ENCODE measurements at places on chromosomes 6 and 20.

DNA sequence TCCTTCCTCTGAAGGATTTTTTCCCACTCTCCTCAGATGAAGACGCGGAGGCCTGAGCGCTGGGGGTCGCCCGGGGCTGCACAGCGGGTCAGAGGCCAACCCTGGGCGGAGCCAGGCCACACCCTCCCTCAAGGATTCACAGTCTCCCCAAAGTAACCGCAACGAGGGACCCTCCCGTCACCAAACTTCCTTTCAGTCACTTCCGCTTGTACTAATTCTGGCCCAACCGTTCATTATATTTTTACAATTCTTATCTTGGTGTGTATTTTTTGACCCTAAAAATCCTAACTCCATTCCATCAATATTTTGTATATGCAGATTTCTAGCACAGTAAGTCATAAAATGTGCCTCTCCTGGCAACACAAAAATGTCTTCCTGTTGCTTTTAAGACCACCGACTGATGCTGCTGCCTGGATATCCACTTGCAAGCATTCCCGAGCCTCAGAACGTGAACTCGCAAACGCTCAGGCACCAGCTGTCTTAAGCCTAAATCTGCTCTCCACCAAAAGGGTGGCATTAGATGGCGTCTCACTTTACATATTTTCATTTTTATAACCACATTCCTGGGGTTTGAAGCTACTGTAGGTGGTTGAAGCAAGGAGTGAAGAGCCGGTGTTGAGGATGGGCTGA is 128.0 kb downstream of the DLL1 start:
- no peak for DNase-seq

DNA sequence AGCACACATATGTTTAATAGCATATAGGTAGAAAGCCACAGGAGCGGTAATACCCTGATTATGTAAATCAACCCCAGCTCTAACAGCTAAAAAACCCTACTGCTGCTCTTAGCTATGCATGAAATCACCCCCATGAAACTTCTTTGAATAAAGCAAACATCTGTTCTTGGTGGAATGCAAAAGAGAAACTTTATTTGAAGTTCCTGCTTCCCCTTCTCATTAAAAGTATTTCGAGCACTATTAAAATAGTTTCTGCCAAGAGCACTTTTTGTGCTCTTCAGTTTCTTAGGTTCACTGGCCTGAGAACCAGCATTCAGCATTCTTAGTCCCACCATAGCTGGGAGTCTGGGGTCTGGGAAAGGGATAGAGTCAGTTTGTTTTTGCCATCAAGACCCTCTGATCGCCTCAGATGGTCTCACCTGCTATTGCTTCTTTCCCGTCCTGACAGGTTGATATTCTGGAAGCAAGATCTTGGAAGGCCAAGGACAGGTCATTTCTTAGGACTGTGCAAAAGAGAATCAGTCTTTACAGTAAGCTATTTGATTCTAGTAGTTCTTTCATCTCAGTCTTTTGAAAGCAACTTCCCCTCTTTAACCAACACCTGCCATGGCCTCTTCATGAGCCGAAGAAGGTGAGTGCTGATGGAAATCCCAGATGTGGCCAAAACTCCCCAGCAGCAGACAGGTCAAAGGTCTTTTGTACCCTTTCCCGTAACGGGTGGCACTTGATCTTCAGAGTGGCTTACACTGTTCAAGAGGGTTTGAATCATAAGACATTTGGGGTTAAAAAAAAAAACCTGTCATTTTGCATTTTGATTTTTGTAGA is 76.5 kb upstream of the TMEM170B start:
- no peak for DNase-seq

- no peak for DNase-seq
These were observed 266.3 kb downstream of the CDC5L start for GRCh38 chr6:44653761-44654218.

DNA sequence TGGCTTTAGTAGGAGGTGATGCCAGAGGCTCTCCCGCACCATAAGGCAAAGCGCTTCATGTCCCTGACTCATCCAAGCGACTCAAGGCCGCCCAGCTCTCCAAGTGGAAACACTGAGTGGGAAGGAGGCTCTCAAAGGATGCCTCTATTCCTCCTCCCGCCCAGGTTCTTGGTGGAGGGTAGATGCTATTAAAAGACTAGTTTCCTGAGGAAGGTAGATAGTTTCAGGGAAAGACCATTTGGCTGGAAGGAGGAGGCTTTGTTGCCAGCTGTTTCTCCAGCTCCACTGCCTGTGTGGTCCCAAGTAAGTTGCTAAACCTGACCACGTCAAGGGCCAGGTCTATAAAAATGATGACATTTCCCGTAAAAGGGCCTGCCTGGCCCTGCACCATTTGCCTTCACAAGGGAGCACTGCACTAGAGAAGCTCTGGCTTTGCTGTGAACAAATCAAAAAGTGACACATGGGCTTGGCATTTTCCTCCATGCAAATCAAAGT is 48.2 kb downstream of the GMDS start:
- no peak for DNase-seq

- no peak for DNase-seq
These were observed 1.3 kb downstream of the NUP153 start for GRCh38 chr6:17705428-17705777.

DNA sequence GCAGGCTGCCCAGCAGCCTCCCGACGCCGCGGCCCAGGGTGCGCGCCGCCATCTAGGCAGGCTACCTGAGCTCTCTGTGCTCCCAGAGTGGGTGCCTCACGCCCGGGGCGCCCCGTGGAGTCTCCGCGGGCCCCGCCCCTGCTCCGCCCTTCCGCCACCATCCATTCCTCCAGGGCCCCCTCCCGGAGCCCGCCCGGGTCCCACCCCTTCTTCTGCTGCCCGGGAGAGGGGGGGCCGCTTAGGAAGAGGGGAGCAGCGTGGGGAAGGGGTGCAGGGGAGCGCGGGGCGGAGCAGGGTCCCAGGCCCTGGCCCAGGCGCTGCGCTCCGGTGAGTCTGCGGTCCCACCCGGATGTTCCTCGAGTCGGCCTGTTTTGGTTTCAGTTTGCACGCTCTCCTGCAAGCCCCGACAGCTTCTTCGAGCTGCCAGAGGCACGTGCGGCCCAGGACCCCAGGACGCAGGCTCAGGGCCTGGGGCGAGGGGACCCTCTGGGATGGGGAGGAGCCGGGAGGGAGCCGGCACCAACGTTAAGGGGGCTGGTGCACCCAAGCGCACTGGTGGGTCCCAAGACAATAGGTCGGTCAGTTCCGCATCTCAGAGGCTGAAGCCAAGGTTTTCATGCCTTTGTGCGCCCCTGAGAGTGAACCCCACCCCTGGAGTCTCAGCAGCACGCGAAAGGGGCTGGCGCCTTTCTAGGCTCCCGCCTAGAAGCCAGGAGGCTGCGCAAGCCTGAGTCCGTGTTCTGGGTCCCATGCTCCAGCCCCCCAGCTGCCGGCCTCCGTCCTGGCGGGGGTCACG is at the start of gene ACSS1:
Gene ACSS1 (minus strand): TSS at position 89 of the 796 bp plus-strand sequence. CDS start 37 bp downstream, at position 52.
- DNase-seq, result peak; percentile 85

DNA sequence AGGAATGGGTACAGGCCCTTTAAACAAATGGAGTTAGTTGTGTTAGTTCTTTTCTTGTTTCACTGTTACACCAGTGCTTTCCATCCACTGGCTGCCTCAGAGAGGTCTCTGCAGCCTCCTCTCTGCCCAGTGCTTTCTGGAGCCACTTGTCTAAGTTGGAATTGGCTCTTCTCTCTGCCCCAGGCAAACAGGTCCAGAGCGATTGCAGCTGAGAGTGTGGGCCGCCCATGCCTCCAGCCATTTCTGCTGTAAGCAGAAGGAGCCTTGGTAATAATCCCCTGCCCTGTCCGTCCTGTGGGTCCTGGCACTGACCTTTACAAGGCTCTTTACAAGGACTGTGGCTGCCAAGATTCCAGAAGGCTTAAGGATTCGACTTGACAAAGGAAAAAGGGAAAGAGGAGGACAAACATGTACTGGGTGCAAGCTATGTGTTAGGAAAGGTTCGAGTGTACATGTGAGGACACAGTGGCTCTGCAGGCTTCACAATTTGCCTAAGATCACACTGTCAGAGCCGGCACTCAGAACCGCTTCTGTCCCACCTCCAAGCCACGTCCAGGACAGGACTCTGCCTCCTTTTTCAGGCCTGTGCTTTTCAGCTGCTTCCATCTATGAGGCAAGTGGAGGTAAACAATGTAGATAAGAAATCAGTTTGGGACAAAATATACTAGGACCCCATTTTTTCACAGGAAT is 88.5 kb downstream of the POPDC3 start:
- no peak for DNase-seq

- DNase-seq, result no peak
These were observed 863.1 kb downstream of the MAFB start for GRCh38 chr20:39825950-39826349.

DNA sequence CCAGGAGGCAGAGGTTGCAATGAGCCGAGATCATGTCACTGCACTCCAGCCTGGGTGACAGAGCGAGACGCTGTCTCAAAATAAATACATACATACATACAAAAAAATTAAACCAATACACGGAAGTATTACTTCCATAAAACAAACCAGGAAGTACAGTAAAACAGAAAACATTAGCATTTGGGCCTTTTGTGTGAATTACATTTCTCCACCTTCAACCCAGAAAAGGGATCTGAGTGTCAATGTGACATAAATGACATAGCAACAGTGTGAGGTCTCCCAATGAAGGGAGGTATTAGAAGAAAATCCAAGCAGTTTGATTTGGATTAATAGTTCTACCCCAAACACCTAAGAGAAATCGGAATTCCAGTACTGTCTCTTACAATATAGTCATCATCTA is 10.1 kb downstream of the CSNK2A1 start:
- DNase-seq, result no peak

- no peak for DNase-seq
These were observed 73.3 kb upstream of the NXT1 start for GRCh38 chr20:23277316-23277715.

DNA sequence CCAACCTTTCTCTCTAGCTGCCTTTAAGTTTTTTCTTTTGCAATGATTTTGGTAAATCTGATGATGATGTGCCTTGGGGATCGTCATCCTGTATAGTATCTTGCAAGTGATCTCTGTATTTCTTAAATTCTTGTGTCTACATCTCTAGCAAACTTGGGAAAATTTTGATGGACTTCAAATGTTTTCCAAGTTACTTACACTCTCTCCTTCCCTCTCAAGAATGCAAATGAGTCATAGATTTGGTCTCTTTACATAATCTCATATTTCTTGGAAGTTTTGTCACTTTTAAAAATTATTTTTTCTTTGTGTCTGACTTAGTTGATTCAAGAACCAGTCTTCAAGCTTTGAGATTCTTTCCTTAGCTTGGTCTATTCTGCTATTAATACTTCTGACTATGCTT is 176.4 kb downstream of the TBC1D32 start:
- no peak for DNase-seq

DNA sequence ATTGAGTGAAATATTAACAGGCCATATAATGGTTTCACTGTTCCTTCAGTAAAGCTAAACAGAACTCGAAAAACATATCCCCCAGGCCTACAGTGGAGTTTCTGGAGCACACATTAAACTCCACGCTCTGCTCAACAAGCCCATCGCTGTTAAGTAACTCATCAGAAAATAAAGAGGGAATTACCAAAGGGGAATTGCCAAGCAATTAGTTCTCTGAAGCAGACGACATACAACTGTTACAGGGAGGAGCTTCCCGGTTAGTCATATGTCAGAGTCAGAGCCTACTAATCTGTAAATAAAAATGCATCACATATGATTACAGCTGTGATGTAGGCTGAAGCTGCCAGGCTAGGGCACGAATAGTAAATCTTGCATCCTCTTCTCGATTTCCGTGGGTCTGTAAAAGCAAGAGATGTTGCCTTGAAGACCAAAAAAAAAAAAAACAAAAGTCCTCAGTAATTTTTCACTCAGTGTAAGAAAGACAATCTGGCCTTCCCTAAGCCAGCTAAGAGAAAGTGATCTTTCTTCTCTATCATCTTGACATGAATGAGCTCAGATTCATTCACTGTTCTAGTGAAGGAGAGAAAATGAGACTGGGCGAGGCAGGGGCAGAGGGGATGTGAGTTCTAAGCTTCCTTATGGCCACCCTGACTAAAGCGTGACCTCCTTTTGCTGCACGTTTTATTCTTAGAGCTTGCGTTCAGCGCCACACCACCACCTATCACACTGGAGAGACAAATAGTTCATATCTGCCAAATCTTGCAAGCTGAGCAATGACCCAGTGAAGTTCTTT is 13.8 kb downstream of the ATXN1 start:
- no peak for DNase-seq

- DNase-seq, result no peak
These were observed 13.4 kb upstream of the MRGBP start for GRCh38 chr20:62782893-62783278.

GRCh38 chr6:78559056-78559455 is 308.3 kb upstream of the IRAK1BP1 start:
- no peak for DNase-seq

DNA sequence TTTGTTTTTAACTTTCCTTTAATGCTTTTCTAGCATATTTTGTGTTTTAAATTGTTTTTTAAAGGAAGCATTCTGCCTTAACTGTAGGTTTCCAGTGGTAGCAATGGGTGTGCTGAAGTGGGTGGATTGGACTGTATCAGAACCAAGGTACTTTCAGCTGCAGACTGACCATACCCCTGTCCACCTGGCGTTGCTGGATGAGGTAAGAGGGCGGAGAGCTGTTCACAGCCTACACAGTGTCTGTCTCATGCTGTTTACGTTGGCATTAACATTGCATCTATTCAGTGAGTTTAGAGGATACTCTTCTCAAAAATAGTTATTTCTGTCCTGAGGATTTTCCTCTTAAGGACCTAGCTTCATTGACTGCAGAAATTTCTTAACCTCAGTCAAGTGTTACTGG is 11.9 kb downstream of the NELFCD start:
- no peak for DNase-seq

GRCh38 chr20:11344939-11345338 is 572.8 kb upstream of the BTBD3 start:
- DNase-seq, result no peak

DNA sequence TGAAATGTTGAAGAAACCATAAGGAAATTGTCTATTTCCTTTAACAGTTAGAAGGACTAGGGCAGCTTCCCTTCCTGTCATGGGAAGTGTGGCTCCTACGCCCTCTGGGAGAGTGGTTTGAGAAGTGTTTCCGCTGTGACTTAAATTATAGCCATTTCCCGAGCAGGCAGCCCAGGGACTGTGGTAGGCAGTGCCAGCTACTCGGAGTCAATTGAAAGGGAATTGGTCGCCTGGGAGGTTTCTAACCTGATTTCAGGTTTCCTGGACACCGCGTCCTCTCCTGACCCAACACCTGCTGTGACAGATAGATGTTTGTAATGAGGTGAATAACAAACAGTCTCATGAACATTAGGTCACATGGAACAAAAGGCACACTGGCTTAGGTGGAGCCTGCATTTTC is 256.1 kb upstream of the PLCB4 start:
- no peak for DNase-seq

DNA sequence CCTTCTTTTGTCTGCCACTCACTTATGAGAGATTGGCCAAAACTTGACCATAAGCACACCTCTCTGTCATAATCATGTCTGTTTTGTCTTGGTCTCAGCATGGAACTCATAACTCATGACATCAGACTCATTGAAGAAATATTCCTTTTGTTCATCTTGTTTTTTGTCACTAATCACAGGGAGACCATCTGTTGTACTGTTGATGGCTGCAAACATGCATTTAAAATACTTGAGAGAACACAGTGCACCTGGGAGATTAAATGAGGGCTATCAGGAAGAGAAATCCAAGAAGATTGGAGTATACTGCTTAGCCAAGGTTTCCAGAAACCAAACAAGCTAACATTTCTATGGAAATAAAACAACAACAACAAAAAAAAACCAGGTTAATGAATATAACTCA is 689.7 kb downstream of the EPM2A start:
- DNase-seq, result no peak

Measured in activated CD4-positive, alpha-beta T cell treated with anti-CD3 and anti-CD28 coated beads, Interleukin-2, amount 10 ng/mL, durations not matched to agents 7 days and 5 days (primary cell).